ENCODE measurements at places on chromosomes 6 and 20. TPM values are rescaled to one million over a fixed set of nuclear protein-coding genes. Genes with fewer than 3 reads are reported as not detected.
A peak's percentile ranks its signal among the peaks of the same experiment; 100 is the strongest.

DNA sequence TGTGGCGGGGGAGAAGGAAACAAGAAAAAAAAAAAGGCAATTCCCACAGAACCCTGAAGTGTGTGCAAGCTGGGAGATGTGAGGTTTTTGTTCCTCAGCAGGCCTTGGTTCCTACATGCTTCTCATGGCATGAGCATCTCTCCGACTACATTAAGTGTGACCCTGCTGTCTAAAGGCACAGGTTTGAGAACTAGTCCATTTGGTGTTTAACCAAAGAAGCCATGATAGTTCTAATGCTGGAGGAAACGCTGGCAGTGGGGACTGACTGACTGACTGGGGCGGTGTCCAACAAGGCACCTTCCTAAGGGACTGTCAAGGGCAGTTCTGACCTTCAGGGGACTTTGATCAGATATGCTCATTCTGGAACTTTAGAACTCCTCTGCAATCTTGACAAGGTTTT is 3.8 kb downstream of the TXNDC5 start:
- no peak overlapping the region for H3K27ac ChIP-seq
- peaks cover 15% of the 10 kb centered on the region for H3K36me3 ChIP-seq
- H3K27me3 ChIP-seq: no peaks in the 10 kb centered on the region
- no peak overlapping the region for H3K4me3 ChIP-seq
- no peak for DNase-seq

DNA sequence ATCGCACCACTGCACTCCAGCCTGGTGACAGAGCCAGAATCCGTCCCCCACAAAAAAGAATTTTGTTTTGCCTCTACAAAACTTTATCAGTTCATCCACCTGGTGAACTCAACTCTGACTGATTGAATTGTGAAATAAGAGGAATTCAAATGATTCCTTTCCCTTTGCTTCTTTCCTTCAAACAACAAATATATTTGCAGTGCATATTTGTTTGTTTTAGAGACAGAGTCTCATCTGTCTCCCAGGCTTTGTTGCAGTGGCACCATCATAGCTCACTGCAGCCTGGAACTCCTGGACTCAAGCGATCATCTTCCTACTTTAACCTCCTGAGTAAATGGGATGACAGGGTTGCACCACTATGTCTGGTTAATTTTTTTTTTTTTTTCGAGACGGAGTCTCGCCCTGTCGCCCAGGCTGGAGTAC is 23.2 kb upstream of the PIM1 start:
- H3K36me3 ChIP-seq: no peaks in the 10 kb centered on the region
- H3K27me3 ChIP-seq: no peaks in the 10 kb centered on the region
- H3K4me1 ChIP-seq: peaks cover 19% of the 10 kb centered on the region
- no peak for DNase-seq
- H3K4me3 ChIP-seq: no peak overlapping the region
- no peak overlapping the region for H3K27ac ChIP-seq

- H3K27ac ChIP-seq: no peak overlapping the region
- no peak for DNase-seq
- no peaks in the 10 kb centered on the region for H3K4me1 ChIP-seq
- H3K4me3 ChIP-seq: no peak overlapping the region
Observed at GRCh38 chr6:85747093-85747492, 104.4 kb upstream of the SYNCRIP start.

- DNase-seq: no peak
- no peak overlapping the region for H3K4me3 ChIP-seq
- H3K27ac ChIP-seq: no peak overlapping the region
- no peaks in the 10 kb centered on the region for H3K36me3 ChIP-seq
- no peaks in the 10 kb centered on the region for H3K4me1 ChIP-seq
Observed at GRCh38 chr20:14062786-14063185, 67.5 kb downstream of the MACROD2 start.

DNA sequence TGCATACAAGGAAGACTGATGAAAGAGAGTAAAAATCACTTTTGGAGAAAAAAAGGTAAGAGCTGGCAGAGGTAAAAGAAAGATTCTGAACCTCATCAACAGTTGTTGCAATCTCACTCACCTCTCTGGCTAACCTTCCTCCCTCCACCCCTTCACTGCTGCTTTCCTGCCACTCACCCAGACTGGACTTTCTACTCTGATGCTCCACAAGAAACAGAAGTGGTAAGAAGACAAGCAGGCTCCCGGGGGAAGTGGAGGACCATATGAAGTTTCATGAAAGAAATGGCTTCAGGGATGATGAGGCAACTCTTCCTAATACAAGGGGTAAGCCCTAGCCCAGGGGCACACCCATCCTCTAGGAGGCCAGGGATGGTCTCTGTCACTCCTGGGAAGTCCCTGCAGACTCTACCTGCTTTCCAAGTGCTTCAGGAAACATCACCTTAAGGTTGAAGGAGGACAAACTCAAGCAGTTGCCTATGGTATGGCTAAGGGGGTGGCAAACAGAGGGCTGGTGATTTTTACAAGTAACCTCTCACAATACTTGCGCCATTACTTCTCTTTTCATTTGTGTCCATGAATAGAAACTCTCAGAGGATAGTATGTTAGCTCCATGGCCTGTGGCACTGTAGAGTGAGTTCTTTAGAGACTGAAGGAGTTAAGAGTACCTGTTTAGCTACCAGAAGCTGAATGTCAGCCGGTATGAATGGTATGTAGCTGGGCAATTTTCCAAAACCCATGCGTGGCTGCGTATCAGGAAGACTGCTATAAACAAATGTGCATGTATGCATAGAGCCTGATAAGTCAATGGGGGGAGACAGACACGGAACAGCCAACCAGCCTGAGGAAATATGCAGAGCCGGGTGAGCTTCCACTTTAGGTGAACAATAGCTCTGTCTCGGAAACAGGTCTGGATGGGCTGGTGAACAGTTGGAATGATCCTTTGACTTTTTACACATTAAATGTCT is 112.0 kb downstream of the BACH2 start:
- H3K27ac ChIP-seq: no peak overlapping the region
- no peak overlapping the region for H3K4me3 ChIP-seq
- DNase-seq: no peak
- no peaks in the 10 kb centered on the region for H3K27me3 ChIP-seq
- peaks cover 22% of the 10 kb centered on the region for H3K4me1 ChIP-seq
- H3K36me3 ChIP-seq: no peaks in the 10 kb centered on the region

DNA sequence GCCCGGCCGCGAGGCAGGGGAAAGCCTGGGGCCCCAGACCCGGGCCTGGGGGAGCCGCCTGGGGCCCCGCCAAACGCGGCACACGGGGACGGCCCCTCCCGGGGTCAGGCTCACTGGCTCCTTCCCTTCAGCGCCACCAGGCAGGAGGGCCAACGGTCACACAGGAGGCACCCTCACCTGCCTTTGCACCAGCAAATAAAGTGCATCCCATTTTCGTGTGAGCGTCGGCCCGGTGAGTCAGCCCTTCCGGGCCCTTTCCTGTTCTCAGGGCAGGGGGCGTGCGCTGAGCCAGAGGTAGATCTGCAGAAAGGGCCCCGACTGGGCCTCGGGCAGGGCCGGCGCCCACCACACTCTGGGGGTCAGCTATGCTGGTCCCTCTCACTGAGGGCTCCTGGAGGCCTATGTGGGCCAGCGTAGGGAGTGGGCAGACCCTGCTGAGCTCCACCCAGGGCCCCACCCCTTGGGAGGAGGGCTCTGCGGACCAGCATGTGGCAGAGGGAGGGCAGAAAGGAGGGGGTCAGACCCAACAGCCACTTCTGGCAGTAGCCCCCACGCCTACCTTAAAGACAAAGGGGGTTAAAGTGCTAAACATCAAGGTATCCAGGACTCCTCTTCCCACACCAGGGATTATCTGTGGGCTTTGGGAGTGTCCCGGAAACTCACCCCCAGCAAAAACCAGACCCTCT is 931 bp upstream of the UCKL1 start:
- peak overlapping the region; percentile 40 for H3K4me3 ChIP-seq
- H3K4me1 ChIP-seq: peaks cover 42% of the 10 kb centered on the region
- peak overlapping the region; percentile 99 for H3K27ac ChIP-seq
- peak; percentile 85 for DNase-seq

DNA sequence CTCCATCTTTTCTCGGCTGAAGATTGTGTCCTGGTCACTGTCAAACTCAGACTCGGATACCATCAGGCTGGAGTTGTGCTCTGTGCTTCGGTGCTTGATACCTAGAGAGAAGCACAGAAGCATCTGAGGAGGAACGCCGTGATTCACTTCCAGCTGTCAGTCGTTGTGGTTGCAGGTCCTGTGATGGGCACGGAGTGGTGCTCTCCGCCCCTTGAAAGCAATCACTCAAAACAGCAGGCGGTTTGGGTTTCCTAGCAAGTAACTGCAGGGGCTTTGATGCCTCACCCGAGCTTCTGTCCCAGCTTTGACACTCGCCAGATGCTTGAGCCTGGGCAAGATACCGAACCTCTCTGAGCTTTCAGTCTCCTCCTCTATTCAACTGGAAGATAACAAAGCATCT is 52.5 kb downstream of the ALDH5A1 start:
- H3K27me3 ChIP-seq: no peaks in the 10 kb centered on the region
- no peak overlapping the region for H3K4me3 ChIP-seq
- H3K36me3 ChIP-seq: no peaks in the 10 kb centered on the region
- no peak overlapping the region for H3K27ac ChIP-seq

- H3K27me3 ChIP-seq: no peaks in the 10 kb centered on the region
- no peak for DNase-seq
- H3K27ac ChIP-seq: no peak overlapping the region
Observed at GRCh38 chr6:153465050-153465449, 334.0 kb upstream of the RGS17 start.

DNA sequence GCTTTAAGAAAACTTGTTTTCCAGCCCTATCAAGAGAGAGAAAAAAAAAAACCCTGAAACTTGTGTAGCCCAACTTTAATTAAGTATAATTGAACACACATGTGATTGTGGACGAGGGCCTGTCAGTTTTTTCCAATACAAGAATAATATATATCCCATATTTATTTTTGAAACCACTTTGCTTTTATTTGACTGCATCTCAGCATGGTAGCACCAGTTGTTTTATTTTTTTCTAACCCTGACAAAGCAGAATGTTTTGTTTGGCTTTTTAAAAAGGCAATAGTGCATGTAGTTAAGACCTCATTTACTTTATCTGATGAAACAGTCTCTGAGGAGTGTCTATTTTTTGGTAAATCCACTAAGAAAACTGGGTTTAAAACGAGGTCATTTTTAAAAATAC is 257.7 kb downstream of the CDKAL1 start:
- H3K27me3 ChIP-seq: no peaks in the 10 kb centered on the region
- no peaks in the 10 kb centered on the region for H3K4me1 ChIP-seq
- H3K4me3 ChIP-seq: no peak overlapping the region
- H3K27ac ChIP-seq: no peak overlapping the region
- no peak for DNase-seq

DNA sequence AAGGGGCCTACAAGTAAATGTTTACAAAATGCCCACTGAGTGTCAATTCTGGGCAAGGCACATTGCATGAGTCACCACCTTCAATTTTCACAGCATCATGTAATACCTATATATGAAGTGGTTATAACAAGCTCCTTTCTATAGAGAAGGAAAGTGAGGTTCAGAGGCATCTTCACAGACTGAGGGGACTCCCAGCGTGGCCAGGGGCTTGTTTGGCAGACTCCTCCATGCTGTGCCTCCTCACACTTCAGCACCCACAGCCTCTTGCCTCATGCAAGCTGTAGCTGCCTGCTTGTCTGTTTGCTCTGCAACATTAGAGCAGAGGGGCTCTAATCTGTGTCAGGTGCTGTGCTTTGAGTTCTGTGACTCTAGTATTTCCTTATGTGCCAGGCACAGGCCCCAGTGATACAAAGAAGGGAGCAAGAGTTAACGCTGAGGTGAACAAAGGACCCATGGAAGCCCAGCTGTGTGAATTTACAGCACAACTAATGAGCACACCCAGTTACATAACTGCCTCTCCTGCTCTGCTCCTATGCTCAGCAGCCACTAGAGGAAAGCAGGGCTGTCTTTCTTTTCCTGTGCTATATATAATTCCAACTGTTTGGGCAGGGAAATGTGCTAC is 72.3 kb downstream of the ZHX3 start:
- peak; percentile 71 for DNase-seq
- no peaks in the 10 kb centered on the region for H3K4me1 ChIP-seq
- H3K36me3 ChIP-seq: no peaks in the 10 kb centered on the region
- peak overlapping the region; percentile 92 for H3K27ac ChIP-seq

- no peak for DNase-seq
- no peaks in the 10 kb centered on the region for H3K27me3 ChIP-seq
- no peaks in the 10 kb centered on the region for H3K4me1 ChIP-seq
- H3K4me3 ChIP-seq: no peak overlapping the region
Observed at GRCh38 chr6:39128106-39128505, 13.1 kb upstream of the SAYSD1 start.

DNA sequence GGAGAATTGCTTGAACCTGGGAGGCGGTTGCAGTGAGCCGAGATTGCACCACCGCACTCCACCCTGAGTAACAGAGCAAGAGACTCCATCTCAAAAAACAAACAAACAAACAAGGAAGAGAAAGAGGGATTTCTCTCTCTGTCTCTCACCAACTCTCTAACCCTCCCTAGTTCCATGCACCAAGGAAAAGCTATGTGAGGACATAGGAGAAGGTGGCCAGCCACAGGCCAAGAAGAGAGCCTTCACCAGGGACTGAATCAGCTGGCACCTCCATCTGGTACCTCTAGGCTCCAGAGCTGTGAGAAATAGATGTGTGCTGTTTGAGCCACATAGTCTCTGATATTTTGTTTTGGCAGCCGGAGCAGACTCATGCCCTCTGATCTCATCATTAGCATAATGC is 9.0 kb upstream of the FAM110A start:
- no peak overlapping the region for H3K4me3 ChIP-seq
- no peaks in the 10 kb centered on the region for H3K36me3 ChIP-seq
- H3K27ac ChIP-seq: no peak overlapping the region

DNA sequence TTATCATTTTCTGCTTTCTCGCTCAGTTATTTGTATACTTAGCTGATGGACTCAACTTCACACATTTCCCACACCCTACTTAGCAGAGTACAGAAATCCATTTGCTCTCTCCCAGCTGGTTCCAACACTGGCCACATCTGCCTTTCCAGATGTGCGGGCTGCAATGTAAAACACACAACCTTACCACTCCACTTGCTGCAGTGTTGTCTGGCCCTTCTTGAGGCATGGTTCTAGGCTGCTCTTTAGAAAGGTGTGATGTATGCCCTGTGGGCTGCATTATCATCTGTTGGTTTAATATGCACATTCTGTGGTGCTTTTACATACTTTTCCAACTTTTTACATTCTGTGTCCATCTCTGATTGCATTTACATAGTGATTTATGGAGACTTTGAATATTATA is 56.5 kb downstream of the TRAF3IP2 start:
- DNase-seq: no peak
- H3K4me3 ChIP-seq: no peak overlapping the region
- no peak overlapping the region for H3K27ac ChIP-seq
- H3K4me1 ChIP-seq: peaks cover 28% of the 10 kb centered on the region
- no peaks in the 10 kb centered on the region for H3K36me3 ChIP-seq

The ENPP1 gene
- 3.9 TPM for total RNA-seq

The NKX2-2 gene
- not detected for total RNA-seq

The FOXF2 gene
- 26.0 TPM for total RNA-seq

The ARFGEF3 gene
- total RNA-seq: 1.5 TPM

The SOBP gene
- total RNA-seq: 38.5 TPM

The IRF4 gene
- total RNA-seq: 0.28 TPM

The CLIC5 gene
- total RNA-seq: 2.9 TPM

The PTGIS gene
- total RNA-seq: 97.6 TPM

Data from sigmoid colon (tissue), 7 donors.